Thyroid gland (tissue), 4 donors: ENCODE measurements at places on chromosomes 5 and 9. TPM values are rescaled to one million over a fixed set of nuclear protein-coding genes. Genes with fewer than 3 reads are reported as not detected.

DNA sequence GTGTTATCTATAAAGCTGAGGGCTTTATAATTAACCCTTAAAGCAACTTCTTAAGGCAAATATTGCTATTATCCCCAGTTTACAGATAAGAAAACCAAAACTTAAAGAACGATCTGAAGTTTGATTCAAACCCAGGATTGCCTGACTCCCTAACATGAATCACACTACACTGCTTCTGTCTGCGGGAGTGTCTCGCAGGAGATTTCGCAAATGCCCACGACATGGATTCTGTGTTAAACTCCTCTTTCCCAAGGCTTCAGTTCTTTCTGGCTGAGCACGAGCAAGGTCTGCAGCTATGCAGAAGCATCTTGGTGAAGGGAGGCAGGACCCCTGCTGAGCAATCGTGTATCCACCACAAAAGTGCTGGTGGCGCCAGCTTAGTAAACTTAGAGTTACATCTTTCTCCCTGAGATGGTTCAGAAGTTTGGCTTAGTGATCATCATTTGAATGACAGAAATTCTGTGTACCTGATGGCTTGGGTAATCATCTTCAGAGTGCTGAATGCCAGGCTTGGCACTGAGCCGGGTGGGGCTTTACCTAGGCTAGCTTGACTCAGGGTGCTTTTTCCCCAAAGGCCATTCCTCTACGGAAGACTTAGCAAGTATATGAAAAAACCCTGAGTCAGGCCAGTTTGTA, 81.4 kb upstream of the PIK3R1 start:
- no peak overlapping the region for H3K4me3 ChIP-seq
- no peak for DNase-seq
- no peaks in the 10 kb centered on the region for H3K27me3 ChIP-seq
- H3K27ac ChIP-seq: no peak overlapping the region

DNA sequence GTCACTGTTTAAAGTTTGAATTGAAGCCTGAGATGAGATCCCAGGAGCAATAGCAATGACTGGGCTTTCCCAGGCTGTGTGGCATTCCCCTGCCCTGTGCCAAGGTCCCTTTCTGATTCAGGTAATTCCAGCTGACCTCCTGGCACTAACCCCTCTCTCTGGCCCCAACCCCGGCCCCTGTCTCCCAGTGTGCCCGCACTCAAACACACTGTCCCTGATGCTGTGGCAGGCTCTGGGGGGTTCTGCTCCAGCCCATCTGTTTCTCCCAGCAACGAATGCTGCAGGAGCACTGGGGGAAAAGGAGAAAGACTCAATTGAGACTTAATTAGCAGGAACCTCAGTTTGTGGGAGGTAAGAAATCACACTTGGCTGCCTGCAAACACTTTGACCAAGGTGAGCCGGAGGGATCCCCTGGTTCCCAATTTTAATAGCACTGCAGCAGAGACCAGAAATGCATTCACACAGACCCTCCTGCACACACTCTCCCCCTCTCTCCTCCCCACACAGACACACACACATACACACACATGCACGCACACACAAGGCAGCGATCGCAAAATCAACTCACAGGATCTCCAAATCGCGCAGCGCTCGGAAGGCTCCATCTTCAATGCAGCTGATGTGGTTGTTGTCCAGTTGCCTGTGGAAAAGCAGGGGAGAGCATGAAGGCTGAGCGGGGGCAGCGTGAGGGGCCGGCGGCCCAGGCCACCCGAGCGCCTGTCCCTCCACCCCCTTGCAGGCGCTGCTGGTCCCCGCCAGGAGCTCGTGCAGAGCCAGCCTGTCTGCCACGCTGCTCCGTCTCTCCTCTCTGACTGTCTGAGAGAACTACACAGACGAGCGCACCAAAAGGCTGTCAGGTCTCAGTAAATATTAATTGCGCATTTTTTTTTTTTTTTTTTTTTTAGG, 265.1 kb upstream of the PANK3 start:
- no peaks in the 10 kb centered on the region for H3K4me1 ChIP-seq
- no peak overlapping the region for H3K27ac ChIP-seq
- H3K27me3 ChIP-seq: no peaks in the 10 kb centered on the region
- no peak overlapping the region for H3K4me3 ChIP-seq

- no peak overlapping the region for H3K4me3 ChIP-seq
- no peaks in the 10 kb centered on the region for H3K4me1 ChIP-seq
- no peaks in the 10 kb centered on the region for H3K27me3 ChIP-seq
- no peaks in the 10 kb centered on the region for H3K36me3 ChIP-seq
These were observed 98.5 kb downstream of the ARSB start for GRCh38 chr5:78886341-78887230.

DNA sequence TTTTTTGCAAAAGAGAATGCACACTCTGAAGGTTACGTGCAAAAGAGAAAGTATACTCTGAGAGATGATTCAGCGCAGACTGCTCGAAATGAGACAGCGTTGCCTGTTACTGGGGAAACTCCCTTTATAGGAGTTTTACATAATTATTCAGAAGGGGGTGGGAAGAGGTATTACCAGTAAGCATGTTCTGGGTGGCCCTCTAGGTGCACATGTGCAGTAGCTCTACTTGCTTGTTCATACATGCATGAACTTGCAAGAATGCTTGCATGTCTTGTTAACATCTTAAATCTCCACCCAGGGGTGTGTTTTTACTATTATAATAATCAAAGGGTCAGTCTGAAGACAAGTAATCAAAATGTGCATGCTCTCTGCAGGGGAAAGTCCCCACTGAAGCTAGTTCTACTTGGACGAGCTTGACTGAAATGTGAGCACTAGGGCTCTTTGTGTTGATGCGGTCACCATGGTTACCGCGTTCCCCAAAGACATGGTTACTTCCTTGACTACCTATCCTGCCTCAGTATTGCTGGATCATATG, 75.5 kb downstream of the SGCD start:
- H3K4me1 ChIP-seq: no peaks in the 10 kb centered on the region
- H3K27me3 ChIP-seq: no peaks in the 10 kb centered on the region
- no peaks in the 10 kb centered on the region for H3K36me3 ChIP-seq
- no peak overlapping the region for H3K4me3 ChIP-seq

GRCh38 chr5:17373406-17373805, 124.6 kb upstream of the TAF11L2 start:
- no peak overlapping the region for H3K4me3 ChIP-seq
- DNase-seq: no peak
- no peaks in the 10 kb centered on the region for H3K27me3 ChIP-seq
- no peaks in the 10 kb centered on the region for H3K4me1 ChIP-seq

DNA sequence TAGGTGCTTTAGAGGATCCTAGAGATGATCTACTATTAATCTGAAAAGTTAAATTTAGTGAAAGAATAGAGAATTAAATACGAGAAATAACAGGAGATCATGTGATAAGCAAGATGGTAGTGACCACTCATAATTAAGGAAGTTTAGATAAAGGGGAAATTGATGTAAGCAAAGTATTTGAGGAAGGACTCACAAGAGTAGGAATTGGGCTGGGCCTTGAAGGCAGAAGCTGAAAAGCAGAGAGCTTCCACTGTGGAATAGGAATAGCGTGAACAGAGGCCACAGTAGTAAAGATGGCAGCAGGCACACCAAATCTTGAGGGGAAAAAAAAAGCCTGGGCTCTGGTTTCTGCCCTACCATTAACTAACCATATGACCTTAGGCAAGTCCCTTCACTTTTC, 38.0 kb downstream of the KIF24 start:
- H3K36me3 ChIP-seq: no peaks in the 10 kb centered on the region
- no peak overlapping the region for H3K4me3 ChIP-seq
- no peak for DNase-seq
- H3K27ac ChIP-seq: no peak overlapping the region
- H3K4me1 ChIP-seq: no peaks in the 10 kb centered on the region

DNA sequence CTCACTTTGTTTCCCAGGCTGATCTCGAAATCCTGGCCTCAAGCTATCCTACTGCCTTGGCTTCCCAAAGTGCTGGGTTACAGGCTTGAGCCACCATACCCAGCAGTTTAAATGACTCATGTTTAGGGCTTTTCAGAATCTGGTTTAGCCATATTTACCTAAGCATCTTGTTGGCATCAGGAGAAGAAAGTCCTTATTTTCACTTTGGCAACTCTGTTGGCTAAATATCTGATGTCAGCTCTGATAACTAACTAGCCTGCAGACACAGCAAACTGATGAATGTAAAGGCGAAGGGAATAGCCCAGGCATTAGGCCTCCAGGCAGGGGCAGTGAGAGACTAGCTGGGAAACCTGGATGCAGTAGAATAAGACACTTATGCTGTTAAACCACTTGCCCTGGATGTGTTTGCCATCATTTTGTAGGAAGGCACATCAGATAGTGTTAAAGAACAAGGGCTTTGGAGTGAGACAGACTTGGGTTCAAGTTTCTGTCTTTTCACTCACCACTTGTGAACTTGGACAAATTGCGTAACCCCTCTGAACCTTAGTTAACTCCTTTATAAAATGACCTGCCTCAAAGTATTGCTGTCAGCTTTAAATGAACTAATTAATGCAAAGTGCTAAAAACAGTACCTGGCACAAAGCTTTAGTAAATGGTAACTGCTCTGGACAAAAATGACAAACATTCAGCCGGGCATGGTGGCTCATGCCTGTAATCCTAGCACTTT, 34.7 kb upstream of the GARNL3 start:
- H3K4me1 ChIP-seq: peaks cover 6% of the 10 kb centered on the region
- H3K27ac ChIP-seq: no peak overlapping the region
- no peak overlapping the region for H3K4me3 ChIP-seq
- no peaks in the 10 kb centered on the region for H3K36me3 ChIP-seq
- DNase-seq: no peak
- no peaks in the 10 kb centered on the region for H3K27me3 ChIP-seq

GRCh38 chr9:135707252-135708138, 5.5 kb downstream of the KCNT1 start:
- H3K4me3 ChIP-seq: no peak overlapping the region
- H3K27ac ChIP-seq: no peak overlapping the region
- no peaks in the 10 kb centered on the region for H3K27me3 ChIP-seq

DNA sequence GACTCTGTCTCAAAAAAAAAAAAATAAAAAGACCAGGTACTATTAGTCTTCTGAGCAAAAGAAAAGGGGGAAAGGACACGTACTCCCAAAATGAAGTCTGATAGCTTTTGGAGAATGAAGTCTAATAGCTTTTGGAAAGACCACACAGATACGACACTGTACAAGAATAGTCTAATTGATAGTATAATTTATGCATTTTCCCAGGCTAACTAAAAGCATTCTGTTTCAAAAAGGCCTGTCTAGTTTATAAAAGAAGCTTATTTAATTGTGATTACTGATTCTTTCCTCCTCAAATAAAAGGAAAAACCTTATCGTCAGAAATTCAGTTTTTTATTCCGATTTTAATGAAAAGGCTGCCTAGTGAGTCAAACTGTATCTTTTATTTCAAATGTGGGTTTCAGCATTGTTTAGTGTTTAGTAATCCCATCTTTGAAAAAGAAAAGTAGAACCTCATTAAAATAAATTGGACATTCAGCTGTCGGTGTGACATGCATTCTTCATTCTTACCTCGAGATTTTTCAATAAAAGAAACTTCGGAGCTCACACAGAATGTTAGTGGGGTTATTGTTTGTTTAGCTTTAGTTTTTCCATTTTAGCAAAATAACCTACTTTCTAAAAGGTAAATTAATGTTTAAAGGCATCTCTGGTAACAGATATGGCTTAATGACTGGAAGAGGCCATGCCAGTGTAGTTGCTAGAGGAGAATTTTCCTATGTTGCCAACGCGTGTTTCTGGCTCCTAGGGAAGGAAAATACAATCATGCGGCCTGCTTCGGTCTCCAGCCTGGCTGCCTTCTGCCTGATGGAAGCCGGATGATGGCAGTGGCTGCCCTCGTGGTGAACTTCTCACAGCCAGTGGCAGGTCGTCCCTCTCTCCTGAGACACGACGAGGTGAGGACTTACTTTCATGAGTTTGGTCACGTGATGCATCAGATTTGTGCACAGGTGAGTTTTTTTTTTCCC, 70.0 kb downstream of the NLN start:
- no peak overlapping the region for H3K27ac ChIP-seq
- H3K4me1 ChIP-seq: no peaks in the 10 kb centered on the region
- no peaks in the 10 kb centered on the region for H3K36me3 ChIP-seq
- no peak overlapping the region for H3K4me3 ChIP-seq
- no peaks in the 10 kb centered on the region for H3K27me3 ChIP-seq
- DNase-seq: no peak

DNA sequence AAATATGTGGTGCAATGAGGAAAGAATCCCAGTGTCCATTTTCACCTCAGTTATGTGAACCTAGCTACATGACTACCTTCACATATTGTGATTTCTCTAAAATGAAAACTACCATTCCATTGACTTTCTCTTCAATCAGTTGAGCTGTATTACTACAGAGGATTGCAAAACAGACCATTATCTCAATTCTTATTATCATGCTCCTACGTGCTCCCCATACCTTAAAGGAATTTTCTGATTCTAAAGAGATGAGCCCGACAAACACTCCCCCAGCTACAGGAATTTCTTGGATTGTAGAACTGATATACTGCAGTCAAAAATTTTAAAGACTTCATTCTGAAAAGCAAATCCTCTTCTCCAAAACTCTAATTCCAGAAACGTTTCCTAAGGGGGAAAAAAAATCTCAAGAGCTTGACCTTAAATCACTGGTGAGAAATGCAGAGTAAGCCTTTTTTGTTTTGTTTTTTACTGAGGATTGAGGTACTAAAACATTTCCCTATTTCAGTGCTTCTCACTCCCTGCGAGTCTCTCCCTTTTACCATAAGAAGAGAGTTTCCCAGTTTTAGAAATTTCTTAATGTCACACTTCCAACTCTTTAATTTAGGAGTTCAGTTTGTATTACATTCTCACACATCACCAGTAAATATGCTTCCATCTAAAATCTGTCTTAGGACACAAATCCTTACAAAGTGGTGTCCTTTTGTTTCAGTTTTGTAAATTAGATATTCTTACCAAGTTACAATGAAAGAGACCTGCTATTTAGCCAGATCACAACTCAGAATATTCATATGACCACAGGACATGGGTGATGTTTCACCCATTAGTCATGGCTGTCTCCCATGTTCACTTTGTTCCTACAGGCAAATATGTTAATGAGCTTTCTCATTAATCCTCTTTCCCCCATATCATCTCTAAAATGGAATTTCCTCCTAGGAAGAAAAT, 203.8 kb downstream of the TSSK1B start:
- H3K36me3 ChIP-seq: no peaks in the 10 kb centered on the region
- H3K27me3 ChIP-seq: no peaks in the 10 kb centered on the region
- H3K4me1 ChIP-seq: no peaks in the 10 kb centered on the region
- DNase-seq: no peak

The PTGDS gene
- total RNA-seq: 30.8 TPM

The PIGO gene
- 35.4 TPM for total RNA-seq

The MRPS30 gene
- total RNA-seq: 132 TPM

The GABRG2 gene
- not detected for total RNA-seq

The TSPAN17 gene
- 21.5 TPM for total RNA-seq

The FRMD3 gene
- 17.4 TPM for total RNA-seq

The DAPK1 gene
- total RNA-seq: 76.2 TPM

The C5orf58 gene
- not detected for total RNA-seq

The ECM2 gene
- 15.2 TPM for total RNA-seq
